ENCODE measurements at places on chromosomes 3 and 15.

GRCh38 chr3:148896062-148896461 is 31.0 kb downstream of the CPA3 start:
- no peak for DNase-seq

DNA sequence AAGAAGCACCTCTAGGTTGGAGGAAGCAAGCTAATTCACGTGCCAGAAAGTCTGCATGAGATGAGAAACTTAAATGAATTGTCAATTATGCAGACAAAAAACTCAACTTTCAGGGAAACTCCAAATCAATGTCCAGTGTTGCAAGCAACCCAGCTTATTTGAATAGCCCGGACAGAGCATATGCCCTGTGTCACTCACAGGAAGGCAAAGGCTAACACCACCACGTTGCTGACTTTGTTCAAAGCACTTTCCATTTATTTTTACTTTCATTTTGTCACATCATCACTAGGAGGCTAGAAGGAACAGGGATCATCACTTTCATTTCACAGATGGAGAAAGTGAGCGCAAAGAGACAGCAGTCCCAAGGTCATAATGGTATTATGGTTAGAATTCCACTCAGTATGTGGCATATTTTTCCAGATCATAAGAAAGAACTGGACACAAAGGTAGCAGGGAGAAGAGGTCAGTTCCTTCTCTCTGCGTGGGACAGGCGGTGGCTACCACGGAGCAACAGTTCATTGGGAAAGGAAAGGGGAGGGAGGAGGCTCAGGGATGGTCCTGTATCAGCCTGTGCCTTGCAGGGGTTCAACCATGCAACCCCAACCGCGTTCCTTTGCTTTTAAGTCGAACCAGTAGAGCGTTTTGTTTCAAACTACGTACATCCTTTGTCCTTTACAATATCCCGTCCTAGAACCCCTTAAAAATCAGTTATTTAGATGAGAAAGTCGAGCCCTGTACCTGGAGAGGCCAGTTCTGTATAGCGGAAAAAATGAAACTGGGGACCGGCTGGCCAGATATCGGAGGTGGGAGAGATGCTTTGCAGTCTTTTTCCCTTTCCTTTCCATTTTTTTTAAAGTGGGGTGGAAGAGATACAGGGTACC is 1.1 kb downstream of the HEG1 start:
- DNase-seq, result peak; percentile 70

DNA sequence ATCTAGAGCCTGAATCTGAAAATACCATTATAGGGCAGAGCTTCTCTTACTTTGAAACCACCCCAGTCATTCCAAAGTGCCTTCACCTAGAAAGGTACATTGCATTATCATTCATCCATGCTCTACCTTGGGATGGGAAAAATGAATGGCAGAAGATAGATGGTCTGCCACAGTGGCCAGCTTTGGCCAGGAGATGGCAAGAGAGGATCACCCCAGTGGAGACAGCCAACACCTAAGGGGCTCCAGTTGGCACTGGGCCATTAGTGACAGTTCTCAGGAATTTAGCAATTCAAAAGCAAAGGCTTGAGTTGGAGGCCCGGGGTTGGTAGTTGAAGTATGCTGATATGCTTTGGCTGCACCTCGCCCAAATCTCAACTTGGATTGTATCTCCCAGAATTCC is 253.6 kb upstream of the MRPL3 start:
- no peak for DNase-seq

DNA sequence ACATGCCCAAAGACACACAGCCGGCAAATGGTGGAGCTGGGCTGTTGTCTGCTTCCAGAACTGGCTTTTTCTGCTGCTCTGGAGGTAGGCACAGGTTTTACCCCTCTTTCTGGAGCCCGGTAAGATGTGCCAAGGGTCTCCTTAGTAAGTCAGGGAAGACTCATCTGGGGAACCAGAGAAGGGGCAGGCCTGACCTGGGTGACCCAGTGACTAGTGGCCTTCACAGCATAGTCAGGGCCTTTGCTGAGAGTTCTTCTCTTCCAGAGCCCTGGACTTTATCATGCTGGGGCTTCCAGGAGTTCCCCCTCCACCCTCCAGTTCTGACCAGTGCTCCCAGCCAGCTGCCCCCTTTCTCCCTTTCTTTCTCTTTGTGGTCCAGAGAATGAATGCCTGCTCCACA is 3.2 kb downstream of the CD276 start:
- no peak for DNase-seq

- peak; percentile 64 for DNase-seq
Observed at GRCh38 chr3:45524565-45524964, 70.0 kb upstream of the LIMD1 start.

GRCh38 chr15:57797568-57798267 is 91.2 kb downstream of the POLR2M start:
- DNase-seq, result no peak

DNA sequence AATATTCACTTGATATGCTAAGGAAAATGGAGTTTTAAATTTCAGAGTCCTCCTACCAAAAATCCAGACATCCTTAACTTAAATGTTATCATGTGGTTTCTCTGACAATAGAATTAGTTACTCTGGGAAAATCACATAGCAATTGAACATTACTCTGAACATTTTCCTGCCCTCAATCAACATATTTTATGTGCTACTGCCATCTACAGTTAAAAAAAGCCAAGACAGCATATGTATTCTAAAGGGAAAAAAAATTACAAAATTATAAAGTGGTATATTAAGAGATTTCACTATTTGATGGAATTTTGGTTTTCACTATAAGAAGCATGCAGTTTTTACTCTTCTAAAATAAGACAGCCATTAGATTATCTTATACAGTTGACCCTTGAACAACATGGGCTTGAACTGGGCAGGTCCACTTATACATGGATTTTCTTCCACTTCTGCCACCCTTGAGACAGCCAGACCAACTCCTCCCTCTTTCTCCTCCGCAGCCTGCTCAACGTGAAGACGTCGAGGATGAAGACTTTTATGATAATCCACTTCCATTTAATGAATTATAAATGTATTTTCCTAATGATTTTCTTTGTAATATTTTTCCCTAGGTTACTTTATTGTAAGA is 122.3 kb downstream of the ATP1B3 start:
- DNase-seq, result peak; percentile 47

Data from fibroblast of skin of scalp (primary cell).